AG09309 (cell line): ENCODE measurements at places on chromosomes 1 and 21.

GRCh38 chr1:51750729-51751128 is 127.8 kb downstream of the NRDC start:
- no peak for DNase-seq

GRCh38 chr1:87236585-87236984 is 92.1 kb upstream of the LMO4 start:
- no peak for DNase-seq

GRCh38 chr21:31656199-31657095 is 3.0 kb upstream of the SOD1 start:
- peak; percentile 27 for DNase-seq

GRCh38 chr1:48543854-48544253 is 71.8 kb upstream of the SPATA6 start:
- no peak for DNase-seq

DNA sequence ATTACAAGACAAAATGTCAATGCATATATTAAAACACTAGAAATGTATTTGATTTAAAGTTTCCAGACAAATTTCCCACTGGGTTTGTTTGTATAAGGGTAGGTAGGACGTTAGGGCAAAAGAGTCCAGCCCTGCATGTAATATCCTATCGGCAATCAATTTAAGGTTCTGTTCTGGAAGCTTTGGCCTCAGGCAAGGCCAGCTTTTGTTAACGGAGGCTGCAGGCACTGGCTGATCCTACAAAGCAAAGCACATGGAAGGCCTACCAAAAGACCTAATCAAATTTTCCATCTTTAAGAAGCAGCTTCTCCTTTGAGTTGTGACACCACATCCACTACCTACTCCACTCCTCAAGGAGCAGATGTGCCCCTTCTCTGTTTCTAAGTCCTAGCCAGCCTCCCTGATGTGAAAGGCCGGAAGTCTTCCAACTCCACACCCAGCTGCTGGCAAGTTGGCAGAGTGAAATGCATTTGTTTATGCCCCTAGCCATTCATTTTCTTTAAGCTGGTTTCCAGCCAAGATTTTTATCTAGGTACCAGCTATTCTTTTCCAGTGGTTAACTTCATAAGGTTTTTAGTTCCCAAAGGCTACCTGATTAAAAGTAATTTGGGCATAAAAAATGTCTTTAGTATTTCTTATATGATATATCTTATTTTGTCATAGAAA is 452.6 kb downstream of the PTBP2 start:
- no peak for DNase-seq

- no peak for DNase-seq
Observed at GRCh38 chr1:75611014-75611413, at the start of gene SLC44A5. Gene SLC44A5, minus strand, starts transcription at chr1:75611114. Its CDS starts 69,667 bp downstream, at chr1:75541447.

- DNase-seq: no peak
Observed at GRCh38 chr1:37647281-37647680, 12.6 kb upstream of the RSPO1 start.

GRCh38 chr21:31686272-31686915 is 26.9 kb downstream of the SOD1 start:
- DNase-seq: no peak

- DNase-seq: no peak
Observed at GRCh38 chr1:177230228-177231016, 59.7 kb downstream of the BRINP2 start.

- DNase-seq: no peak
Observed at GRCh38 chr1:225440380-225441221, 12.8 kb upstream of the LBR start.

- no peak for DNase-seq
Observed at GRCh38 chr1:83531521-83532309, 467.2 kb downstream of the TTLL7 start.

DNA sequence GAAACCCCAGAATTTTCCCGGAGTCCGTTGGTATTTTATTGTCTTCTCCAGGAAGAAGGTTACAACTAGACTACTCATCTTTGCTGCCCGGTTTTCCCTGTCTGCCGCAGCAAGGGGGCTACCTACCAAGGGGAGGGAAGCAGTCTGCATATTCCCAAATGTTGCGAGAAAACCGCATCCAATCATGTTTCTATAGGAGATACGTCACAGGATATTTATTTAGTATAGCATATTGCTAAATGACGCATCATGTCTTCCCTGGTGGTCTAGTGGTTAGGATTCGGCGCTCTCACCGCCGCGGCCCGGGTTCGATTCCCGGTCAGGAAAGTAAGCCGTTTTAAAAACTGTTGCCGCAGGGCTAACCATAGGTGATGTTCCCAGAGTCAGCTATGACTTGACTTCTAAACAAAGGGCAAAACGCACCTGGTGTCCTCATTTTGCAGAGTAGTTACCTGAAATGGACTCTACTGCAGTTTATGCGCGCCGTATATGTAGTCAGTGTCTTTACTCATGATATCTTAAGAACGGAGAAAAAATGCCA is 15.2 kb upstream of the ZNF692 start:
- peak; percentile 37 for DNase-seq

DNA sequence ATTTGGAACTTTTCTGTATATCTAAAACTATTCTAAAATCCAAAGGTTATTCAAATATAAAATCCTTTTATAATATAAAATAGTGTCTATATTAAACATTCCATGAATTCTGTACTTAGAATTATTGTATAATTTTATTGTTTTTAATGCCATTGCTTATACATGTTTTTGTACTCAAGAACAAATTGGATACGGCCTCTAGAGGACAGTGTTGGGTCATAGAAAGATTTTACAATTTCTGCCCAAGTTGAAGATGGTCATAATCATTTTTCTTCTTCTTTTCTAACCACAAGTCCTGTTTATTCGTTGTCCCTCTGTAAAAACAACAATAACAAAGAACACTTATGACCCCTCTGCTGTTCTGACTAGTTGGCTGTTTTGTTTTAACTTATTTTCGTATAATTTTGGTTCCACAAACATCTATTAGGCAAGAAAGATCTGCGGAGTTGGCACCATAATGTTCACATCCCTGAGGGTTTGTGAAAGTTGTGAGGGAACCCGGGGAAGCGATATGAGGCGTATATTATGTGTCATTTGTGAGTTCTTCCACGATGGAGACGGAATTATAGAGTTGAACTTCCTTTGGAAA is 75.7 kb upstream of the KIF26B start:
- DNase-seq: no peak

DNA sequence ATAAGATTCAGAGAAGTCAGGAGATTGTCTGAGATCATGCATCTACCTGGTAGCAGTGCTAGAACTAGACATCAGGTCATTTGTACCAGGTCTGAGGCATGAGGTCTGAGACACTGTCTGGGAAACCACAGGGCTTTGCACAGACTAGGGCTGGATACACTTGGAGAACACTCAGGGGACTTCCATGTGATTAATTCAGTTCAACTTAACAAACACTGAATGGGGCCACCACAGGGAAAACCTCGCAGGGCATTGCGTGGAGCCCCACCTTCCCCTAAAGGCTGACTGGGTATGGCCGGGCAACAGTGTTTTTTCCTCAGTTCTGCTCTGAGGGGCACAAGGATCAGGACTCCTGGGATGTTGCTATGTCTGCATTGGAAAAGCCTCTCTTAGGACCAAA is 86.5 kb upstream of the WARS2 start:
- DNase-seq: no peak

- no peak for DNase-seq
Observed at GRCh38 chr1:52967666-52968065, 40.6 kb downstream of the SCP2 start.

DNA sequence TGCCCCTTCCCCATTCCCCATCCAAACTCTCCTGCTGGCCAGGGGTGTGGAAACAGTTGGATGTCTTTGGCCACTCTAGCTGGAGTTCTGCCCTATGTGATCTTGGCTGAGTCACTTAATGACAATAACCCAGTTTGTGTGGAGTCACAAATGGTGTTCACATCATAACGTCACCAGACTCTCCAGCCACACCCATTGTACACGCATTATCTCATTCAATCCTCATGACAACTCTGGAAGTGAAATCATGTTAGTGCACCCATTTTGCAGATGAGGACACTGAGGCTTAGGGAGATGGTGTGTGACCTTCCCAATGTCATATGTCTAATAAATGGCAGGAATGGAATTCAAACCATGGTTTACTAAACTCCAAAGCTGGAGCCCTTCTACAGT is 1.2 kb upstream of the CDA start:
- DNase-seq: no peak

DNA sequence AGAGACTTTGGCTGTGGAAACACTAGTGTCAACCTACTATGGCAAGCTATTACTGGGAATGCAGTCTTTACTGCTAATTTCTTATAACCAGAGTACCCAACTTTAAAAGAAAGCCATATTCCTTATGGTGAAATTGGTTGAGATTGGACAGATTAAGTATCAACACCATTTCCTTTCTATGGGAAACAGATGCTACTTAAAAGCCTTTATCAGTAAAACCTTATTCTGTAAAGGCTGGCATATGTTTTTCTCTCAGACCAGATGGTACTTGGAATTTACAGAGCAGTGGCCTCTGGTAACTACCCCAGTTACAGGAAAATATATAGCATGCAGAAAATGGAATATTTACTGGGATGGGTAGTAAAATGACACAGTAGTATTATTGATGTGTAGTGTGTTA is 18.8 kb downstream of the IFI44 start:
- no peak for DNase-seq

DNA sequence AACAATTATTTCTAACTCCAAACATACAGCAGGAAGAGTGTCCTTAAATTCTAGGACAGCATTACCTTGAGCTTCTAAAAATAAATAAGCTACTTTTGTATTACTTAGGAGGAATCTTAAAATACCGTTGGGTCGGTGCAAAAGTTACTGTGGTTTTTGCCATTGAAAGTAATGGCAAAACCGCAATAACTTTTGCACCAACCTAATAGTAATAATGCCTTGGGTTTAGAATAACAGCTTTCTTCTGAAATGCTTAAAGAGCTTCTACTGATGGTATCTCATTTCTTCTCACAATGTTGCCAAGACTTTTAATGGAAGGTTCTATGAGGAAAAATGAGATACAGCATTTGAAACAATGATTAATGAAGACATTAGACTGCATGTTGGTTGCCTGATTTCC is 179.9 kb downstream of the SEC16B start:
- DNase-seq: no peak

GRCh38 chr21:36563341-36563926 is 83.5 kb upstream of the CLDN14 start:
- DNase-seq: no peak

DNA sequence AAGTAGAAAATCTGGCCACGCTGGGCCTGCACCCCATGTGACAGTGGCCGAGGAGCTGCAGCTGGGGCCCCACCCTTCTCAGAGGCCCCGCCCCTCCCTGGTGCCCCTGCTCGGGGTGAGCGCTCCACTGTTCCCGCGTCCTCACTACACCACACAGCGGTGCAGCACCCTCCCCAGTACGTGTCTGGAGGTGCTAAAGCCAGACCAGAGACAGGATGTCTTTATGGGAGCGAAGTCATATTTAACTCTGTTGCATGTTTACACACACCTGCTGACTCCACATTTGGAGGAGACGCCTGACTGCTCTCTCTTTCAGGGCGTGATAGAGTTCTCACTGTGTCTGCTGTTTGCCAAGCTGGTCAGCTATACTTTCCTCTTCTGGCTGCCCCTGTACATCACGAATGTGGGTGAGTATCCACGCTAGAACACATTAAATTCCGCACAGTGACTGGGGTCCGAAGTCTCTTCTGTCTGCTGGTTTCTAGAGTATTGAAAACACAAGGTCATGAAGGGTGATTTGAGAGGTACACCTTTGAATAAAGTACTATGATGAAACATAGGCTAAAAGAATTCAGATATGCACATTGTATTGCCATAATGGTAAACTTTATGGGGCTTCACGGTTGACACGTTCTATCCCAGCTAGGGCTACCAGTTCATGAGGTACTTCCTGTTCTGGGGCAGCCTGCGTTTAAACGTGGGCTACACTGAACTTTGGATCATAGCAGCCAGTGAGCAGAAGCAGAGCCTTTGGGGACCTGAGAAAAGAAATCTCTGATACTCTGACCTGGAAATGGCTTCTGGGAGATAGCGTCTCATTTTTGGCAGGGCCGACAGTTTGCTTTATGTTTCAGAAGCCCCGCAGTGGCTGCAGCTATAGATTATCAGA is 48.4 kb downstream of the SLC37A1 start:
- DNase-seq: no peak

- DNase-seq: no peak
Observed at GRCh38 chr1:232248276-232248820, 381.6 kb downstream of the SIPA1L2 start.

DNA sequence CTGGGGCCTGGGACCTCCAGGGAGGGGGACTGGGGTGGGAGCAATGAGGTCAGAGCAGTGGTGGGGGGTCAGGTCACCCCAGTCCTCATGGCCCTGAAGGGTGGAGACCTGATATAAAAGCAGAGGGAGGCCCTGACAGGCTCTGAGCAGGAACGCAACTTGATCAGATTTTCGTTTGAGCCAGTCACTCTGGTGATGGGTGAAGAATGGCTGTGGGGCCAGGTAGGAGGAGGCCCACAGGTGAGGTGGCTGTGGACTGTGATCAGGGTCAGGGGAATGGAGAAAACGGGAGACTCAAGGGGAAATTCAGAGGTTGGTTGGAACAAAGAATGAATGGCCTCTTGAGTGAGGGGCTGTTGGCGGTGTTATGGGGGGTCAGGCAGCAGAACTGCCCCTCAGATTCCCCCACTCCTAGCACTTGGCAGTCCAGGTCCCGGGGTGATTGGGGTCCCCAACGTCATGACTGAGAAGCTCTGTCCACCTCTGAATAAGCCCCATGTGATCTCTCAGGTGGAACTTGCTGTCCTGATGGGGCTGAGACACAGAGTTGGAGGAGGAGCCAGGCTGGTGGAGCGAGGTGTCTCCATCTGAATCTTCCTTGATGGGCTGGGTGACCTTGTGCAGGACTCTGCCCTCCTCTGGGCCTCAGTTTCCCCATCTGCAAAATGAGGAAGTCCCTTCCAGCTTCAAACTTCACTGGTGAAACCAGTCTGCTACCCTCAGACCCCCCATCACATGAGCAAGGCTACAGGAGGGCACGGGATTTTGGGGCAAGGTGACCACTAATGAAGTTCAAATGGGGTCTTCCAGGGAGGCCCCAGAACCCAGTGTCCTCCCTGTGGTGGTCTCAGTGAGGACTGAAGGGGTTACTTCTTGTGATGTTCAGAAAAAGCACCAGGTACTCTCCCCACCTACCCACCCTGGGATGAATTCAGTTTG is 683.0 kb downstream of the MATN1 start:
- no peak for DNase-seq

GRCh38 chr1:11707621-11708276 is 16.2 kb downstream of the DRAXIN start:
- DNase-seq: no peak

DNA sequence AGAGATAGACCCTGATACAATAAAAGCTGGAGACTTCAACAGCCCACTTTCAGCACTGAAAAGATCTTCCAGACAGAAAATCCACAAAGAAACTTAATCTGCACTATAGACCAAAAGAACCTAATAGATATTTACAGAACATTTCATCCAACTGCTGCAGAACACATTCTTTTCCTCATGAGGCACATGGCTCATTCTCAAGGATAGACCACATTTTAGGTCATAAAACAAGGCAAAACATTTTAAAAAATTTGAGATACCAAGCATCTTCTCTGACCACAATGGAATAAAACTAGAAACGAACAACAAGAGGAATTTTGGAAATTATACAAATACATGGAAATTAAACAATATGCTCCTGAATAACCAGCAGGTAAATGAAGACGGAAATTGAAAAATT is 15.0 kb upstream of the IL20 start:
- DNase-seq: peak; percentile 39

- no peak for DNase-seq
Observed at GRCh38 chr1:19124273-19124672, 85.8 kb downstream of the UBR4 start.
